ENCODE measurements at places on chromosomes 11 and 22. TPM values are rescaled to one million over a fixed set of nuclear protein-coding genes. Genes with fewer than 3 reads are reported as not detected.

Gene MMP7
- not detected for total RNA-seq

Gene PRSS23
- total RNA-seq, result not detected

Gene DDX25
- total RNA-seq, result not detected

Gene SLN
- total RNA-seq, result not detected

Gene VSTM5
- total RNA-seq, result not detected

Gene CHCHD10
- 252 TPM for total RNA-seq

Gene SHANK2
- total RNA-seq, result not detected

Gene VPS26B
- 33.1 TPM for total RNA-seq

DNA sequence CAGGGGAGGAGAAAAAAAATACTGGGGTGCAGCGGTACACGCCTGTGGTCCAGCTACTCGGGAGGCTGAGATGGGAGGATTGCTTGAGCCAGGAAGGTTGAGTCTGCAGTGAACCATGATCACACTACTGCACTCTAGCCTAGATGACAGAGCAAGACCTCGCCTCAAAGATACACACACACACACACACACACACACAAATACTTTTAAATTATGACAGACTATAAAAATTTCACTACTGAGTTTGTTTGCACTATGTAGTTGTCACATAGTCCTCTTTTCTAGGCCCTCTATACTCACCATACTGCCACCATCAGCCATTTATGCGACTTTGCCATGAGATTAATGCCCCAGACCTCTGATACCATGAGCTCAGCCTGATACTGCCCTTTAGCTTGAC lies 109.6 kb downstream of the MRTFA start:
- no peak for DNase-seq

- no peak for DNase-seq
Observed at GRCh38 chr11:120774591-120775386, 249.1 kb upstream of the TBCEL start.

DNA sequence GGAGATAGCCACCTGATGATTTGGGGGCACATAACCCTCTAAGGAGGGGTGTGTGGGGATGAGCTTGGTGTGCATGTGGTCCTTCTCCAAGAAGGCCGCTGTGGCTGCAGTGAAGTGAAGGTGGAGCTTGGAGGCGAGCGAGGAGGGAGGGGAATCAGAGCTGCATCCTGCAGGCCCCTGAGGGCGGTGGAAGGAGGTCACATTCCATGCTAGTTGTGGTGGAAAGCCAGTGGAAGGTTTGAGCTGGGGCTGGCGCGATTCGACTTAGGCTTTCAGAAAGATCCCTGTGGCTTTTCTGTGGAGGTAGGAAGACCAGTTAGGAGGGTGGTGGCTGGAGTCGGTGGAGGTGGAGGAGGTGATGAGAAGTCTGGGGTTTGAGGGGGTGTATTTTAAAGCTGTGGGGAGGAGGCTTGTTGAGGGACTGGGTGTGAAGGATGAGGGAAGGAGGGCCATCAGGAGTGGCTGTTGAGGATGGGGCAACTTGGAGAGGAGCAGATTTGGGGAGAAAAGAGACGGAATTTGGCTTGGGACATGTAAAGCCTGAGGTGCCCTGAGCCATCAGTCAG lies 62.0 kb downstream of the TBC1D22A start:
- DNase-seq, result no peak

- no peak for DNase-seq
Observed at GRCh38 chr11:43835104-43835503, 45.5 kb upstream of the ALKBH3 start.

- no peak for DNase-seq
Observed at GRCh38 chr11:1055109-1055703, 18.7 kb upstream of the MUC6 start.

DNA sequence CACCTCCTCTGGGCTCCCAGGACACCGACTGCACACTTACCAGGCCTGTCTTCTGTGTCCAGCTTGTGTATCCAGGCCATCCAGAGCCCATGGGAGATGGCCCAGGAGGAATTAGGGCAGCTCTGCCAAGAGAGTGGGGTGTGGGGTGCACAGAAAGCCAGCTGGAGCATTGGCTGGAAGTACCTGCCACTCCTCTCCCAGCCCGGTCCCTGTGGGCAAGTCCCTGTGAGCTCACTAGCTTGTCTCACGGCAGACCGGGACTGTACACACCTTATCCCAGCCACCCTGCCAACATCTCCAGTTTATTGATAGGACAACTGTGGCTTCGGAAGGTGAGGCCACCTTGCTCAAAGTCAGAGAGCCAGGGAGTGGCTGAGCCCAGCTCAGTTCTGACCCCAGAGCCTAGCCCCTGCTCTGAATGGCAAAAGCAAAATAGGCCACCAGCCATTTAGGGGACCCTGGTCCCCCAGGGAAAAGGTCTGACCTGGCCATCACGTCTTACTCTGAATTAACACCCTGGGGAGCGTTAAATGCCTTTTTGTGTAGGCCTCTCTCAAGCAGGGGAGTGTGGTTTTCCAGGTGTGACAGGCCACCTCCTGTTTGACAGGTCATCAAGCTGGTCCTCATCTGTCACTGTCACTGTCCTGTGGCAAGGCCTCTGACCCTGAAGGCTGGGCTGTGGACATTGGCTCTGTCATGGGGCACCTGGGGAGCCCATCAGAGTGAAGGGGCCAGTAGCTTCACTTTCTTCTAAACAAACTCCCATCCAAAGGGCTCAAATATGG lies 15.1 kb downstream of the UQCR10 start:
- DNase-seq, result no peak

- DNase-seq, result peak; percentile 56
Observed at GRCh38 chr11:71086687-71087258, 165.6 kb downstream of the SHANK2 start.

DNA sequence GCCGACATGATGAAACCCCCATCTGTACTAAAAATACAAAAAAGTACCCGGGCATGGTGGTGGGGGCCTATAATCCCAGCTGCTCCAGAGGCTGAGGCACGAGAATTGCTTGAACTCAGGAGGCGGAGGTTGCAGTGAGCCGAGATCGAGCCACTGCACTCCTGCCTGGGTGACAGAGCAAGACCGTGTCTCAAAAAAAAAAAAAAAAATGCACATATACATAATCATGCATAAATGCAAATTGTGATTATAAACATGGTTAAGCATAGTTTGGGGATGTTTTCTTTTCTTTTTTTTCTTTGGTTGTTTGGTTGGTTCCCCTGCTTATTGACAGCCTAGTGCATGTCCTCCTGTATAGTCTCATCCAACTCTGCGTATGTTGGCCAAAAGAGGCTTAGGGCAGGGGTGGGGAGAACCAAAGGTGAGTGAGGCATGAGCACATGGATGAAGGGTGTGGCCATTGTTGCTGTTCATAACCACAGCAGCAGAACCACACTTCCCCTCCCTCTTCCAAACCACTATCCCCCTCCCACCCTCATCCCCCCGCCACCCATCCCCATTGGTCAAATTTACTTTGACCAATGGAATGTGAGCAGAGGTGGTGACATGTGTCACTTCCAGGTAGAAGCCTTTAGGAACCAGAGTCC lies 6.9 kb upstream of the VPS37C start:
- no peak for DNase-seq

DNA sequence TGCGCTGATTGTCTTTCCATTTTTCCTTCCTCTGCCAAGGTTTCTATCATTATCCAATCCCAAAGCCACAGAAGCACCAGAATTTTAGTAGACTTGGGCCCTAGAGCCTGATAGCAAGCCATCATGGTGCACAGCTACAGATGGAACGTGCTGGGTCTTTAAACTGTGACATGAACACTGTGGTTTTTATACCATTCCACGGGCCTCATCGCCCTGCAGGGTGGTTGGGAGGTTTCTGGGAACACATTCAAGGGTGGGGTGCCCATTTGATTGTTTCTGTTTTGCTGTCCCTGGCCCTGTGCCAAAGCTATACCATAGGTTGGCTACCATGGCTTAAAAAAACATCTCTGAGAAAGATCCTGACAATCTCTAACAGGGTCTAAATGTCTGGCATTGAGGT lies 151.9 kb downstream of the CACNA1I start:
- no peak for DNase-seq

- DNase-seq, result no peak
Observed at GRCh38 chr22:49544286-49544685, 283.4 kb downstream of the BRD1 start.

DNA sequence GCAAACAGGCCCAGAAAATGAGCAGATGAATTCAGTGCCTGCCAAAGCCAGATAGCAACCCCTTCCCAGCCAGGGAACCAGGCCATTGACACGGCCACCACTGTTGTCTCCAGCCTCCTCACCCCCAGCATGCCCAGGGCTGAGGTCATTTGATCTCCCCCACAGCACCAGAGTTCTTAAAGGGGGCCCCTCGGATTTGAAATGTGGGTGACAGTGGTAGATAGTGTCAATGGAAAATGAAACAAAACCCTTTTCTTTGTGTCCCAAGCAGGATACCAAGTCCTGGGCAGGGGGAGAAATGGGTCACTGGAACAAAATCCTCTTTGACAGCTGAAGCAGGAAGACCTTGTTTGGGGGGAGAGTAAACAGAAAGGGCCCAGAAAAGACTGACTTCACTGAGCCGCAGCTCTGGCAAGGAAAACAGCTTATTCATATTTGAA lies 14.3 kb upstream of the ACCSL start:
- DNase-seq, result no peak

GRCh38 chr11:107259811-107260221 lies 197.8 kb downstream of the CWF19L2 start:
- no peak for DNase-seq

DNA sequence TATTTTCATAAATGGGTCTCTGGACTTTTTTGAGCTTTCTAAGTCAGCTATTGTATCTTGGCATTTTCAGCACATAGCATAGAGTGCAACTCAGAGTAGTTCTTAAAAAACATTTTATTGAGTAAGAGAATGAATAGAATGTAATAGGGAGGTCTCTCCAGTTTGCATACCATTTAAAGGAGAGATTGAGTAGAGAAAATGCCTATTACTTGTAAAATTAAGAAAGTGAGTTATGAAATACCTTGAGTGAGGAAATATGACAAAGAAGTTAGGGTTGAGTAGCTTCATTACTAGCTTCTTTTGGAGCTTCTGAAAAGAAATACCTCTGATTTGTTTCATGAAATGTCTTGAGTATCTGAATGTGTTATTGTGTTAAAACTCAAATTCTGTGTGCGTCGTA lies 140.0 kb downstream of the AASDHPPT start:
- DNase-seq, result no peak

- peak; percentile 67 for DNase-seq
Observed at GRCh38 chr11:47980907-47981621, 705 bp downstream of the PTPRJ start.

DNA sequence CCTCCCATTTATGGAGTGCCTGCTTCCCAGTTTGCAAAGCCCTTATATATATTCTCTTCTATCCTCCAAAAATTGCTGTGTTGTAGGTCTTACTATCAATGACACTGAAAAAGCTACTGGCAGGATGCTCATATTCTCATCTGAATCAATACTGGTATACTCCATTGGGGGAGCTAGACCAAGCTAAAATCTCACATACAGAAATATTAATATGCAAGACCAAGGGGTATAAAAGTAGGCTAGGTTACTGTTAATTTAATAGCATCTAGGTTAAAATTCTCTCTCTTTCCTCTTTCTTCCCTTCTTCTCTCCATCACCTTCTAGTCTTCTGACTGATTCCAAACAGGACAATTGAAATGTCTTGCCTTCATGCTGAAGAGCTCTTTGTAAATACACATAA lies 17.1 kb upstream of the BDNF start:
- DNase-seq, result no peak

GRCh38 chr11:11977206-11977938 lies 31.1 kb downstream of the DKK3 start:
- no peak for DNase-seq

DNA sequence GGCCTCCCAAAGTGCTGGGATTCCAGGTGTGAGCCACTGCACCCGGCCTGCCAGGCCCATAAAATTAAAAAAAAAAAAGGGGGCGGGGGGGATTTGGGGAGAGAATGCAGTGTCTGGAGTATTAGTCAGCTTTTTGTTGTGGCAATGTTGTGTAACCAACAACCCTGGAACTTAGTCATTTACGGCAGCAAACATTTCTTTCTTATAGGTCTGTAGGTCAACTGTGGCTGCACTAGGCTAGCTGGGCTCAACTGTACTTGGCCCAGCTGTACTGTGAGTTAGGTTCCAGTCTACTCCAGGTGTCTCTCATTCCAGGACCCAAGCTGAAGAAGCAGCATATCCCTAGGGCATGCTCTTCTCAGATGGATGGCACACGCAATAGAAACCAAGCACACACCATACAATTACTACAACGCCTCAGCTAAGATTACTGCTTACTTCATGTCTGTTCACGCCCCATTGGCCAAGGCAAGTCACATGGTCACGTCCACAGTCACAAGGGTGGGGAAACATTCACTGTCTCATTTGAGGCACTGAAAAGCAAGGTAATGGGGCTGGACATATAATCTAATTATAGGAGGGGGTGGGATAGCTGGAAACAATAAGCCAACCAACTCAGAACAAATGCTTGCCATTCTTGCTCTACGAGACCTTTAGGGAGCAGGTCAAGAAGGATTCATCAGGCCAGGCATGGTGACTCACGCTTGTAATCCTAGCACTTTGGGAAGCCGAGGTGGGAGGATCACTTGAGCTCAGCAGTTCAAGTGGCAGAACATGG lies 10.4 kb upstream of the SPINDOC start:
- no peak for DNase-seq

- DNase-seq, result no peak
Observed at GRCh38 chr11:58485961-58486360, 21.9 kb downstream of the OR5B21 start.

DNA sequence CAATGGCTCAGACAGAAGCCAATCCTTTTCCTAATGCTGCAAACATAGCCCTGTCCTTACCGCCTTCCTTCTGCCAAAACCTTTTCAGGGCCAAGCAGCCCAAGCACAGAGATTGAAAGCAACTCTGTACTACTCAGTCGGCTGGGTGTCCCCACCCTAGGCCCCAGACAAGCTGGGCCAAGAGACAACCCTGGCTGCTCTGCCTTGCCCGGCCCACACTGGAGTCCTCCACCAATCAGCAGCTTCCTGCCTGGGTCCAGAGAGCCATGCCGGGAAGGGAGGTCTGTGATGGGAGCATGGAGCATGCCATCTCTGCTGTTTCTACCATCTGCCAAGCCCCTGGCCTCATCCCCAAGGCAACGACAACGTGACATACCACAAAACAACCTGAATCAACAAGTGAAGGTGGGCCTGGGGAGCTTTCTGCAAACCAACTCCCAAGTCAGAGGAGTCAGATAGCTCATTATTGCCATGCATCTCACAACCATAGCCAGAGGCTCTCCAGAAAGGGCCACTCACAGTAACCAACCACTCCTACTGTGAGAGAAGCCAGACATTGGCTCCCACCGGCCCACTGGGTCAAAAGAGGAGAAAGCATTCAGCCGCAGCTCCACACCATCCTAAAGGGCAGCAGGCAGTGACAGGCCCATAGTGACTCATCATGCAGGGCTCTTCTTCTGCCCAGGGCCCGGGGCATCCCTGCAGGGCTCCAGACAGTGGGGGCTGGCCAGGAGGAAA lies 18.2 kb downstream of the PATZ1 start:
- DNase-seq, result no peak

GRCh38 chr22:27815826-27816530 lies 14.4 kb upstream of the MN1 start:
- no peak for DNase-seq

All from OCI-LY7 (cell line).